Mammary microvascular endothelial cell (primary cell): ENCODE measurements at places on chromosomes 2 and 18. TPM values are rescaled to one million over a fixed set of nuclear protein-coding genes. Genes with fewer than 3 reads are reported as not detected.

Gene AP1S3
- 2.9 and 3.7 TPM in 2 replicates for total RNA-seq

Gene VAMP5
- 201 and 217 TPM in 2 replicates for total RNA-seq

Gene COL4A4
- total RNA-seq = under 0.01 TPM in 1 of 2 replicates, not detected in the other

Gene DGUOK
- 55.4 and 62.4 TPM in 2 replicates for total RNA-seq

Gene CCDC141
- total RNA-seq = 0.13 and 0.44 TPM in 2 replicates

Gene ZDBF2
- 2.4 and 3.0 TPM in 2 replicates for total RNA-seq

Gene CHRND
- total RNA-seq = not detected in 2 replicates

Gene PPM1B
- 6.7 and 9.8 TPM in 2 replicates for total RNA-seq

Gene SCYGR8
- not detected in 2 replicates for total RNA-seq

Gene CDKL4
- 0.74 and 1.1 TPM in 2 replicates for total RNA-seq

Gene GPR35
- total RNA-seq = 0.10 TPM in 1 of 2 replicates, not detected in the other

Gene GAD1
- total RNA-seq = not detected in 2 replicates

Gene SRD5A2
- not detected in 2 replicates for total RNA-seq

Gene SCN3A
- 0.98 and 2.1 TPM in 2 replicates for total RNA-seq

Gene CD8B2
- not detected in 2 replicates for total RNA-seq

Gene PCARE
- not detected in 2 replicates for total RNA-seq

Gene TUBA3E
- not detected in 2 replicates for total RNA-seq

Gene SP110
- 16.4 and 16.7 TPM in 2 replicates for total RNA-seq

Gene HAT1
- total RNA-seq = 48.6 and 50.1 TPM in 2 replicates

Gene MALL
- total RNA-seq = 171 and 194 TPM in 2 replicates

Gene GFPT1
- 15.8 and 16.1 TPM in 2 replicates for total RNA-seq

Gene ELOA2
- total RNA-seq = not detected in 2 replicates

Gene IWS1
- 31.0 and 32.7 TPM in 2 replicates for total RNA-seq

Gene HOXD1
- 3.7 and 7.3 TPM in 2 replicates for total RNA-seq

Gene EVA1A
- 59.5 and 78.1 TPM in 2 replicates for total RNA-seq

Gene DIPK1C
- not detected in 2 replicates for total RNA-seq

Gene MAP3K19
- not detected in 2 replicates for total RNA-seq

Gene MAPRE3
- 1.2 and 1.4 TPM in 2 replicates for total RNA-seq

Gene ANKRD30BL
- total RNA-seq = not detected in 2 replicates

Gene ILKAP
- total RNA-seq = 17.8 and 25.6 TPM in 2 replicates

Gene TACR1
- not detected in 2 replicates for total RNA-seq

Gene SNTG2
- not detected in 2 replicates for total RNA-seq

Gene FLACC1
- 0.44 TPM in 1 of 2 replicates, not detected in the other for total RNA-seq

Gene LYG2
- total RNA-seq = not detected in 2 replicates

Gene PLCL1
- total RNA-seq = 2.0 and 3.2 TPM in 2 replicates

Gene SLC25A52
- not detected in 2 replicates for total RNA-seq

Gene FOXI3
- not detected in 2 replicates for total RNA-seq

Gene CPO
- not detected in 2 replicates for total RNA-seq

Gene NEU2
- not detected in 2 replicates for total RNA-seq

Gene ACMSD
- total RNA-seq = not detected in 2 replicates

Gene CD226
- total RNA-seq = 0.13 and 1.0 TPM in 2 replicates

Gene ZSWIM2
- total RNA-seq = not detected in 2 replicates

Gene SERPINB5
- total RNA-seq = not detected in 2 replicates

Gene IL37
- not detected in 2 replicates for total RNA-seq

Gene FABP1
- not detected in 2 replicates for total RNA-seq

Gene C18orf63
- 0.07 TPM in 1 of 2 replicates, not detected in the other for total RNA-seq

Gene ABCB6
- 15.5 and 15.6 TPM in 2 replicates for total RNA-seq

Gene FOXD4L1
- total RNA-seq = 0.07 TPM in 1 of 2 replicates, not detected in the other

Gene DHRS9
- total RNA-seq = not detected in 2 replicates

Gene HOXD8
- total RNA-seq = 17.3 and 24.1 TPM in 2 replicates

Gene CDK15
- 0.07 TPM in 1 of 2 replicates, not detected in the other for total RNA-seq

Gene ARHGAP15
- total RNA-seq = not detected in 2 replicates

Gene CABYR
- 5.1 and 6.4 TPM in 2 replicates for total RNA-seq

Gene HOXD11
- 0.10 TPM in 1 of 2 replicates, not detected in the other for total RNA-seq

Gene SCN2A
- total RNA-seq = under 0.01 TPM in 1 of 2 replicates, not detected in the other

Gene PTGR3
- 23.1 and 27.2 TPM in 2 replicates for total RNA-seq
